ENCODE measurements at places on chromosomes 4 and X. TPM values are rescaled to one million over a fixed set of nuclear protein-coding genes. Genes with fewer than 3 reads are reported as not detected.
A peak's percentile ranks its signal among the peaks of the same experiment; 100 is the strongest.

GRCh38 chr4:137519406-137519805, 12.9 kb downstream of the PCDH18 start:
- DNase-seq, result no peak

Gene CSN1S1
- not detected for total RNA-seq

GRCh38 chr4:183262776-183263100, 57.3 kb downstream of the CLDN22 start:
- DNase-seq, result no peak

DNA sequence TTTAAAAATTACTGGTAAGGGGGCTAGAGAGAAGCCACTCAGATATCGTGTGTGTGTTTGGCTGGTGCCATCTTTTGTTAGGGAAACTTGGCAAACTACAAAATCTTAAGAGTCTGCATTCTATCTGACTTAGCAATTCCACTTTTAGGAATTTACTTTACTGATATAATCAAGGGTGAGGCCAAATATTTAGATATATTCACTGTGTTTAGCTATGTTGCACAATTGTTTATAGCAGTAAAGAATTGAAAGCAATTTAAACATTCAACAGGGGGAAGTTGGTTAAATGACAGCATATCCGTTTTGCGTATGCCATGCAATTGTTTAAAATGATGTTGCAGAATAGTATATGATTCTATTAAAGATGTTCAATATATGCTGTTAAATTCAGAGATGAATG, 6.4 kb upstream of the HERC3 start:
- no peak for DNase-seq

GRCh38 chr4:137609718-137610430, 77.6 kb upstream of the PCDH18 start:
- no peak for DNase-seq

GRCh38 chr4:176242764-176243347, 26.2 kb downstream of the ASB5 start:
- no peak for DNase-seq

GRCh38 chr4:128560754-128561495, 248.6 kb upstream of the JADE1 start:
- no peak for DNase-seq

DNA sequence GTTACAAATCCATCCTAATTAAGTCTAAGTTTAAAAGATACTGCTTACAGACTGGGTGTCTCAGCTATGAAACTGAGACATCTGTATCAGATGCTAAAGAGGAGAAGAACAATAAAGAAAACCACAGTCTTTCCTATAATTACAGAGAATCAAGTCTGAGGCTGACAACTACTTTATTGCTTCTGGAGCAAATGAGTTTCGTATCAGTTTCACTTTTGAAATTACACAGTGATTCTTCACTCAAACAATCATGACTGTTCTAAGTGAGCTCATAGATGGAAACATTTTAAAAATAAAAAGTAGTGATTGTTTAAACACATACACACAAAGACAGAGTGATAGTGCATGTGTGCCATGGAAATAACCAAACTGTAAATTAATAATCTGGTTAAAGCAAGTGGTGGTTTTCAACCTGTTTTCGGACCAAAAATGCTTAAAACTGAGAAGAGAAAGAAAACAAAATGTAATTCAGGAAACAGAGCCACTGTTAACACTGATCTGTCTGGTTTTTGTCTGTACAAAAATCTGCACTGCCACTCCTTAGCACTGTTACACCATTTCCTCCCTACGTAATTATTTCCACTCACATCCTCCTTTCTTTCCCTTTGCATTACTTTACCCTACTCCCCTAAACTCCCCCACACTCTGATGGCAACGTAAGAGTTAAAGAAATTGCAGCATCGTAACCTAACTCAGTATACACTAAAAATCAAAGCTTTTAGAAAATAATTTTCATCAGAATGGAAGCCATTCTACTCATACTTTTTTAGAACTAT, 12.5 kb downstream of the RFC1 start:
- peak; percentile 63 for DNase-seq

Gene LPAR4
- total RNA-seq, result not detected
